ENCODE measurements at places on chromosomes 6 and 20.
A peak's percentile ranks its signal among the peaks of the same experiment; 100 is the strongest.

GRCh38 chr6:112432853-112433252, 85.7 kb downstream of the RFPL4B start:
- no peak for DNase-seq

GRCh38 chr6:43457643-43458042, 2.3 kb upstream of the DLK2 start:
- DNase-seq = no peak

DNA sequence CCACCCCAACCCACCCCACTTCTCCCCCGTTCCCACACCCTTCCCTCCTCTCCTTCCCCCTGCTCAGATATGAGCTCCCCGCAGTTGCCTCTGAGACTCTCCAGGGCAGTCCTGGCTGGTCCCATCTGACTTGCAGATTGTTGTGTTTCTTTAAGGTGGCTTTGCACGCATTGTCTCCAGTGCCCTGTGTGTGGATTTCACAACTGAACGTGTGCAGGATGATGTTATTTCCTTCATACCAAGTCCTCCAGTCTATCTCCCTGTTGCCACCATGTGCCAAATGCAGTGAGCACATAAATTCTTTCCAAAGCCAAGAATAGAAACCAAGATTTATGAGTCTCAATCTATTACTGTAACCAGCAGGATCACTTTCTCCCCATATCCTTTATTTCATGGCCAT, 79.1 kb downstream of the TMEM242 start:
- DNase-seq = no peak

DNA sequence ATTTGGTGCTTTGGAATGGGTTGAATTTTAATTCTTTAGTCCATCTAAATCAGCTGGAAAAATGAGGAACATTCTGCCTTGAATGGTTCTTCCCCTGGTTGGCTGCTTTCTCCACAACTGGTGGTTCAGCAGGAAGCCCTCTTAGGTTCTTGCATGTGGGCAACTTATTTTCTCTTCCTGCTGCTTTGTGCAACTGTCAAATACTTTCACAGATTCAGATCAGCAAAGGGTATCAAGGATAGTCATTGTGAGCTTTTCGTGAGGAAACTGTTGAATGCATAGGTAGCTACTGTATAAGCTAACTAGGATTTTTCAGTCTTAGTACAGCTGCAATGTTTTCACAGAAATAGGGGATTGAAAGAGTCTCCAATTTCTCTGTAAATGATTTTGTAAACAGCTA, 72.9 kb upstream of the MRAP2 start:
- DNase-seq = no peak

DNA sequence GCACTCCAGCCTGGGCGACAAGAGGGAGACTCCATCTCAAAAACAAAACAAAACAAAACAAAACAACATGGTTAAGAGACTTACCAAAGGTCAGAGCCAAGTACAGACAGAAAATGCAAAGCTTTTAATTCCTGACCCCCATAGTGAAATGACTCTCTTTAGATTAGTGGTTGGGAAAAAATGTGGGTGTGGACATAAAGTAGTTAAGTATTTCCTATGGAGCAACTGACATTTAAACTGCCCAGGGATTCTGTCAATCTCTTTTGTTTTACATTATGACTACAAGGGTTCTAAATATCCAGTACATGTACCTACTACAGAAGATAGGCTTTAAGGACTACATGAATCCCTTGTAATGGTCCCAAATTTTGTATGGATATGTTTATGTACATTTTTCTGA, 75.1 kb downstream of the IRAK1BP1 start:
- DNase-seq = no peak

- DNase-seq = no peak
These were observed 8.9 kb upstream of the TAAR5 start for GRCh38 chr6:132598473-132598872.

DNA sequence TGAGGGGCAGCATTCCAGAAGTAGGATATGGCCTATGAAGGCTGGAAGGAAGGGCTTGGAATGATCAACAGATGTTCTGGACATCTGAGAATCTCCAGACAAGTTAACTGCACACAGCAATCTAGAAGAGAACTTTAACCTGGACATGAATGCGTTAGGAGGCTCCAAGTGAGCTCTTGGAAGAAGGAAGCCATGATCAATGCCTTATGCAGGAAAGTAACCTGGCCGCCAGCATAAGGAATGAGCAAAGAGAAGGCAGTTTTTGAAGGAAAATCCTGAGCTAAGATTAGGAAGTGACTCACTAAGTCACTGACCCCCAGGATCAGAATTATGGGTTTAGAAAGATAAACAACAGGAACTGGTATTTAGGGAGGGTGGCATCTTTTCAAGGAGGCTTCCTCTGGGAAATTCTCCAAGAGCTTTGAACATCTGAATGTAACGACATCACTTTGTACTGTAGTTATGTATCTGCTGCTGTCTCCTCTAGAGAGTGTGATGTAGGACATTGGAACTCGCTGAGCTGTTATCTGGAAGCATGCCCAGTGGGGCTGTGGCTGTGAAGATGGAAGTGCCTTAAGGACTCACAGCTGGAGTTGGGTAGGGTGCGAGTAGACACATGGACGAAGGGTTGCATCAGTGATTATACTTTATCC, 236.8 kb downstream of the PACRG start:
- no peak for DNase-seq

DNA sequence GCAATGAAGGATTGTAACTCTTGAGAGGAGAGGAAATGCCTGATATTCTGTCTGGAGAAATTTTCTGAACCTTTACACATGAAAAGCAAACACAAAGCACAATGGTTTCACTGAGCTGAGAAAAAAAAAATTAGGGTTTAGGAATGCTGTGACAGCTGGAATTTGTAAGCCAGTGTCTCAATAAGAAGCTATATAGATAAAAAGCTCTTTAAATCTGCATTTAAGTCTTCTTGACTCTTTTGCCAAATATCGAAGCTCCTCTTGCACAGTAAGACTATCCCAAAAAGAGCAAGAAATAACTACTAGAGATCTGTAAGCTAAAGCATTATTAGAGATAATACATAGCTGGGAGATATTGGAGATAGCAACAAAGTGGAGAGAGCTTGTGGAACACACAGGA, 1334.0 kb upstream of the CITED2 start:
- no peak for DNase-seq

DNA sequence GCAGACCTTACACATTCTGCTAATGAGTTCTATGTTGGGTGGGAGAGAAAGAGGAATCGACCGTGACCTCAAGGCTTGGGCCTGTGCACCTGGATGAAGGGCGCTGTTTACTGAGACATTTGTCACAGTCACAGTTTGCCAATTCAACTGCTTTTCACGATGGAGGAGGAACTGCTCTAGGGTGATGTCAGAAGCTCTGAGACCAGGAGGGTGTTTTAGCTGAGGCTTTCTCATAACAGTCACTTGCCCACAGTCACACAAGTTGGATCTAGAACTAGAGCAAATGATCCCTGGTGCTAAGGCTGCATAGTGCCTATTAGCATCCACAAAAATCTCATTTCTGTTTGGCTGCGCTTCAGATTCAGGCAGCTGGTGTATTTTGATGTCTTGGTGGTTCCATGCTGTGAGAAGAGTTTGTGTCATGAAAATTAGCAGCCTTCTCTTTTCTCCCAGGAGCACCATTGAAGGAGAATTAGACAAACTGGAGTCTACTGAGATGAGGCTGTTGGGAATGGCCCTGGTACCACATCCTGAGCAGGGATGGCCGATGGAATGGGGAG, 83.3 kb upstream of the TGM3 start:
- no peak for DNase-seq

DNA sequence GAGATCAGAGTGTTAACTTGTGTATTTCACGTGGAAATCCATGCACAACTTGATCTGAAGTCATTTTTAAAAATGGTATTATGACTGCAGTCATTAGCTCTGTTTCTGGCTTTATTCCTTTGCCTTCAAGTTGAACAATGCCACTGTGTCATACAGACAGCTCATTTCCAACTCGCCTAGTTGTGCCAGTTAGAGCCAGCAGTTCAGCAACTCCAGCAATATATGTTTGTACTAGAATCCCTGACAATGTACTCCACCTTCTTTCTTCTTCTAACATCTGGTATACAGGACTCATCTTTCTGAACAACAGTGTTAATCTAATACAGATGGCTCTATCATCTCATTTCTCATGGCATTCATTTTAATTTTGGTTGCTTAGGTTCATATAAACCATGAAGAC, 418.3 kb upstream of the POU3F2 start:
- peak; percentile 61 for DNase-seq

DNA sequence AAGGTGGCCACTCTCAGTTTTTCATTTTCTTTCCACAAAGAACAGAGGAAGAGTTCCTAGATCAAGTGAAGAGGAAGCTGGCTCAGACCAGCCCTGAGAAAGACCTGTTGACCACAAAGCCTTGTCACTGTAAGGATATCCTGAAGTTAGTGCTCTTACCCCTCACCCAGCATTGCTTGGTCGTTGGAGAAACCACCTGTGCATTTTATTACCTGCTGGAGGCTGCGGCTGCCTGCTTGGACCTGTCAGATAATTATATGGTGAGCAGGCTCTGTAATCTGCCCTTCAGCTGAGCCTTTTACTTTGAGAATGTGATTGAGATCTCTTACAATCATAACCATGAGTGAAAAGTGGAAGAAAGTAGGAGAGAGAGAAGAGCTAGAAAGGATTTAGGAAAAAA, 21.9 kb downstream of the TREML1 start:
- DNase-seq = no peak

- DNase-seq = no peak
These were observed 117.3 kb downstream of the B3GAT2 start for GRCh38 chr6:70839286-70840266.

DNA sequence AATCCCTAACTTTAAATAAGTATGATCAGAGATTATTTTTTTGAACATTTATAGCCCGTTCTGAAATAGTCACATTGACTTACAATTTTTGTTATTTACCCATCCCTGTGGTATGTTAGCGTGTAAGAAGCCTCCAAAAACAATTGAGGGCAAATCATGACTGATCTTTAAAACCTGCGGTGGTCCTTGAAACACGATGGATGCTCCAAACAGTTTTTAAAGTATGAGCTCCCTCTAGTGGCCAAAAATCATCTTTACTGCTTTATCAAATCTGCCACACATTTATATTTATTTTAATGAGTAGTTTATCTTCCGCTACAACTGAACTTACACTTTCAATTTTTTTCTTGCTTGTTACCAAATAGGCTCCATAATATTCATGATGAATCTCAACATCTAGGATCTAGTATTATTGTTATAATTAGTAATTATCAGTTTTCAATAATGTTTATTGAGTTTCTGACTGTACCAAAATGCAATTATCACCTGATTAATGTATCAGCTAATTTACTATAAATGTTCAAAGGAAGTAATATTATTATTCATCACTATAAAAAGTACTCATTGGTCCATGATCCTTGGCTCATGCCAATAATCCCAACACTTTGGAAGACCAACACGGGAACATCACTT, 52.2 kb downstream of the MARCKS start:
- peak; percentile 66 for DNase-seq

- DNase-seq = peak; percentile 45
These were observed 201.0 kb upstream of the CEP162 start for GRCh38 chr6:84428300-84428907.

GRCh38 chr20:47319517-47320252, 36.8 kb downstream of the ZMYND8 start:
- DNase-seq = peak; percentile 36

DNA sequence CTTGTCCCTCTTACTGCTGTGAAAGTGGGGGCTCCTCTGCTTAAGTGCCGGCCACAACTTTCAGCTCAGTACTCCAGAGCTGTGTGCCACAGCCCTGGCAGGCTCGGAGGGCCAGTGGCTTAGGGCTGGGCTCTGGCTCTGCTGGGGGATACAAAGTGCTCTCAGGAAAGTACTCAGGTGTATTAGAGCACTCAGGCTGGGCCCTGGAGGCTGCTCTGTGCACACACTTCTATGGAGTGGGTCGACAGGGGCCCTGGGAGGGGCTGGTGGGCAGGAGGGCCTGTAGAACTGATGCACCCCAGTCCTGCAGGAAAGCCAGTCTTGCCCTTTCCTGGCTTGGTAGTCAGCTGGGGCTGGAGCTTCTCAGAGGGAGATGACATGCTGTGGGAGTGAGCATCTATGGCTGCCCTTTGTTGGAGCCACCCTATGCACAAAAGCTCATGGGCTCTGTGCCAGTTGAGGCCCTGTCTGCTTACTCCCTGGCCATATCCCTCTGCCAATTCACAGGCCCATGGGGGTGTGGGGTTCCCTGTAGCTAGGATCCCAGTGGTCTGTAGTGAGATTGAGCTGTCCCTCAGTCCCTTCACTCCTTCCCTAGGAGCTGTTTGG, 22.0 kb downstream of the CENPW start:
- no peak for DNase-seq

DNA sequence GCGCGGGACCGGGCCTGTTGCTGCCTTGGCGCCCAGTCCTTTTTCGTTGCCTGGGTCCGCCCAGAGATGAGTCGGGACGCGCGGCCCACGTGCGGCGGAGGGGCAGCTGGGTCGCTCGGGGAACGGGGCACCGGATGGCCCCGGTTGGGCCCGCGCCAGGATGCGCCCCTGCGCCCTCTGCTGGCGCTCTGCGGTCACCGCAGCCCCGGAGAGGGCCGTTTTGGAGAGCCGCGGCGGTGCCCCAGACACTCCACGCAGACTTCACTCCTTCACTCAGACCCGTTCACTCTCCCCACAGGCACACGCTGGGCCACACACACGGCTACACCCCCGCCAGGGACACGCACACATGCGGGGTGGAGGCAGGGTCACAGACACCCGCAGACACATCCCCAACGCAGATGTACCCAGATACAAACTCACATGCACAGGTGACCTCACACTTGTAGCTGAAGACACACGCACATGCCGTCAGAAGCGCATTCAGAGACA, 38.8 kb downstream of the SRC start:
- no peak for DNase-seq

GRCh38 chr6:139129284-139129683, 5.6 kb upstream of the HECA start:
- no peak for DNase-seq

GRCh38 chr6:313917-314316, 21.6 kb downstream of the DUSP22 start:
- no peak for DNase-seq

DNA sequence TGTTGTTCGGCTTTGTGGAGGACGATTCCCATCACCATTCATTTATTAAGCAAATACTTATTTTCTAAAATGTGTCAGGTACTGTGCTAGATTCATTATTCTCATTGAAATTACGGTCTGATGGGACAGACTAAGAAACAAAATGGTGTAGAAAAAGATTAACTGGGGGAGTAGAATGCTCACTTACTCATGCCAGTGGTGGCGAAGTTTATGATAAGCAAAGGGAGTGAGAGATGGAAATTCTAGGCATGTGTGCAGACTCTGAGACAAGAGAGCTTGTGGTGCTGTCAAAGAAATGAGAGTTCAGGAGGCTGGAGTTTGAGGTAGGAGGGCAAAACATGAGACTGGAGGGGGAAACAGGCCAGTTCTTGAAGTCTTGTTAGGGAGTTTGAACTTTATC, 896 bp downstream of the RPP21 start:
- DNase-seq = no peak

GRCh38 chr6:151482290-151482689, 11.5 kb upstream of the CCDC170 start:
- DNase-seq = no peak

- DNase-seq = no peak
These were observed 85.7 kb downstream of the CDH22 start for GRCh38 chr20:46222521-46223007.
